ENCODE measurements at places on chromosomes 5 and 9.

GRCh38 chr9:28001096-28001495 lies 427.8 kb upstream of the C9orf72 start:
- DNase-seq = no peak

- DNase-seq = no peak
Measured at GRCh38 chr5:126723643-126724042, 53.3 kb upstream of the LMNB1 start.

GRCh38 chr5:111384220-111384619 lies 128.1 kb downstream of the STARD4 start:
- DNase-seq = no peak

DNA sequence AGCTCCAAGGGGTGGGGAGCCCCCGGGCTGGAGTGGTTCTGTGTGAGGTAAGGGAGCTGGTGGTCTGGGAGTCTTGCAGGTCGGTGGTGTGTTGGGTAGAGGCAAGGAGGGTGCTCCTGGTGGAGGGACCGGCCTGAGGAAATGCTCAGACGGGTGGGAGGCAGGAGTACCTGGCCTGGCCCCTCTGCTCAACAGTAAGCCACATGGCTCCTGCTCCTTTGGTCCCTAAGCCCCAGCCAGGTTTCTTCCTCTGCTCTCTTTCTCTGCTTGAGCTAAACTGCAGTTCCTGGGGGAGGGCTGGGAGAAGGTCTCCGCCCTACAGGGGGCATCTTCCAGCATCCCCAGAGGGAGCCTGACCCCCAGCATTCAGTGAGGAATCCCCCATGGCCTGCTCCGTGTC lies 17.2 kb downstream of the TSPAN17 start:
- no peak for DNase-seq

GRCh38 chr9:129635099-129636065 lies 6.6 kb downstream of the ASB6 start:
- no peak for DNase-seq
